CD4-positive, alpha-beta T cell treated with Interleukin-4 for 4 hours (primary cell): ENCODE measurements at places on chromosomes 7 and 10.

DNA sequence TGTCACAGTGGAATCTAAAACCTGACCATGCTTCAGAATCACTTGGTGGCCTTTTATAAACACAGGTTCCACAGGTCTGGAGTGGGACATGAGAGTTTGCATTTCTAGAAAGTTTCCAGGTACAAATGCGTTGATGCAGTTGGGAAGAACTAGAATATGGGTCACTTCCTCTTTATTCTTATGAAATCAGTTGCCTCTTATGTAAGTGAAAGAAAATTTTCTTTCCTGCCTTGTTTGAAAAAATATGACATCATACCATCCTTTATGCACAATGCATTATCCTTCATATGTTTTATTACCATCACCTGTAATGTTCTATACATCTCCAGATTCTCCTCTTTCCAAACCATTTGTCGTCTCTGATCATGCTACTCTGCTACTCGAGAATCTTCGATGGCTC lies 44.0 kb downstream of the PLXNA4 start:
- no peak for DNase-seq

- no peak for DNase-seq
Observed at GRCh38 chr7:2325162-2325561, 10.9 kb upstream of the SNX8 start.

DNA sequence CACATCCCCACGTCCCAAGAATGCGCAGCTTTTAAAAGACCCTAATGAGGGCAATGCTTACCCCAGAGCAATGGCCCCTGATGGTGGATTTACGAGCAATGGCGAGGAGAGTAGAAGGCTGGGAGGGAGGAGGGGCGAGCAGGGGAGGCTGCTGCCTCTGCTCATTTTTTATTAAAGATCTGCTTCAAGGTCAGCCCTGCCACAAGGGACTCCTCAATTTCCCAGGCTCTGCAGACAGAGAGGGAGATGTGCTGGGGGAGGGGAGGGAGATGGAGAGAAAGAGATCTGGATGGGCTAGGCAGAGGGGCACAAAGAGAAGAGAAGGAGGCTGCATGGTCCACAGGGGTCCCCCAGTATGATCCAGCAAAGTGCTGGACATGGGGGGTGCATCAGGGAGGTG lies 7.8 kb upstream of the SRRM3 start:
- DNase-seq: no peak

DNA sequence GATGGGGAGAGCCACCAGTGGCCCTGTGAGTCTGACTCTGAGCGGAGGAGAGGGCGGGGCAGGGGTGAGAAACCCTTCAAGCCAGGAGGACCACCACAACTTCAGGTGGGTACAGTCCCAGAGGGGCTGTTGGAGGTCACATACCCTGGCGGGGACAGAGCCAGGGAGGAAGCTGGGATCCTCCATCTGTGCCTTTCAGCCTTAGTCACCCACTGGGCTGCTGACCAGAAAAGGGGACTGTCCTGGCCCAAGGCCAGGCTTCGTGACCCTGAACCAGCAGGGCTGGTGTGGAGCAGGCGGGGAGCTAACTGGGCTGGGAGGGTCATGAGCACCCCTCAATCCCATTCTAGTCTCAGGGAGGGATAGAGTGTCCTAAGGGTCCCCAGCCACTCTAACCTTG lies 1.5 kb upstream of the CALHM3 start:
- DNase-seq: no peak
